Stimulated activated CD4-positive, alpha-beta T cell treated with anti-CD3 and anti-CD28 coated beads, Interleukin-1b, Interleukin-23, amount 100 ng/mL, for 48 hours (primary cell): ENCODE measurements at places on chromosomes 7 and 10.

DNA sequence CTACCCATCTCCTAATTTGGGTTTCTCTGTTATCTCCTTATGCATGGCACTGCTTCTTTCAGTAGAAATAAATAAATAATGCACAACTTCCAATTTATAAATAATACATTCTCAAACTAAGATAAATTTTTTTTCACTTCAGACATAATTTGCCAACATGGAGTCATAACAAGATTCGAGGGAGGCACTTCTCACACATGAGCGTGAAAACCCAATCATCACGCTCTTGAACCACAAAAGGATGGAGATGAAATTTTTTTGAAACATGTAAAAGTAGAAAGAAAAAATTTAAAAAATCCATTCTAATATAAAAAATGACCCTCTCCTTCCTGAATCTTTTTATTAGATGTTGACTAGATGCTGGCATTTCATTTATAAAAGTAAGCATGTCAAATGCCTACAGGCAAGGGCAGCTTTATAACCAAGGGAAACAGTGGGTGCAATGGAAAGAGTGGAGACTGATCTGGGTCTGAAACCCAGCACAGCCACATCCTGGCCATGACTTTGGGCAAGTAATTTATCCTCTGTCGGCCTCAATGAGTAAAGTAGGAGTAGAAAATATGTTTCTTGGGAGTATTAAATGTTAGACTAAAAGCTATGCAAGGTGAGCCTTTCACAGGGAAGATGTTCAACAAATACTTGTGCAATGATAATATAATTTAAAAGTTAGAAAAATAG is 185.0 kb downstream of the STK31 start:
- DNase-seq = no peak

GRCh38 chr7:38973760-38974159 is 3.9 kb upstream of the POU6F2 start:
- no peak for DNase-seq

DNA sequence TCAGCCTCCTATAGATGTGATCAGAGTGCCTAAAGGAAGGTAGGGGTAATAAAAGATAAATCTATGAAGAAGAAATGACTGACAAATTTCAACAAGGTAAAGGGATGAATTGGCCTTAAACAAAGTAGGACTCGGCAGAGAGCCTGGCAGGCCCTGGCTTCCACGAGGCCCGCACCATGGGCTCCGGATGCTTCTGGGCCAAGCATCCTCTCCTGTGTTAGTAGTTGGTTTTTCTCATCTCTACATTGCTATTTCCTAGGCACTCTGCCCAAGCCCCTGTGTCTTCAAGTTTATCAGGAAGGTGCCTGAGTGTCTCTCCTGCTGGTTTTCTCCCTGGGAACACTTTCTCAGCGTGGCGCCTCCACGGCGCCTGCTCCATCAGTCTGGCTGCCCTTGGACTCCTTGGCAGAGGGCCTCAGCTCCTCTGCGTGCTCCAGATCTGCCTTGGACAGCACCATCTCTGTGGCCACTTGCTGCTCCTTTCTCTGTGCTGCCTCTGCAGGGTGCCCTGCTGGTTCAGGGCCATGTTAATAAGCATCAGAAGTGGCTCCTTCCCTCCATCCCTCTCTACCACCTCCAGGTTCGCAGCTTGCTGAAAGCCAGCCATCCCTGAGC is 413.3 kb upstream of the DPP6 start:
- no peak for DNase-seq

DNA sequence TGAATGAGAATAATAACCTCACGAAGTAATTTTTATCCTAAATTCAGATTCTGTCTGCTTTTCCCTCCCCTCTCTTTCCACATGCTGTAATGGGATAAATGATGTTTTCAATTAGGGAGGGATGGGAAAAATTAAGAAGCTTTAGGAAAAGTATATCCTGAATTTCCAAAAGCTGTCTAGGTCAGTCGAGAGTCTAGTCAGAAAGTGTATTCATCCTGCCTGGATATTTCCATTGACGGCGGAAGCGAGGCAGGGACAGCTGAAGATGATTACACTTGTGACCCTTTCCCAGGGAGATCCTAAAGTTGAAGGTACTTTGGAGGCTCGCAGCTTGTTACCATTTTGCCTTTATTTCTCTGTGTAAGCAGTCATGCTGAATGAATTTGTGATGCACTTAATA is 204.1 kb downstream of the ZNF365 start:
- DNase-seq = no peak

GRCh38 chr10:117454502-117454901 is 79.3 kb upstream of the PDZD8 start:
- no peak for DNase-seq

- no peak for DNase-seq
Observed at GRCh38 chr7:41889040-41889439, 186.2 kb upstream of the INHBA start.

DNA sequence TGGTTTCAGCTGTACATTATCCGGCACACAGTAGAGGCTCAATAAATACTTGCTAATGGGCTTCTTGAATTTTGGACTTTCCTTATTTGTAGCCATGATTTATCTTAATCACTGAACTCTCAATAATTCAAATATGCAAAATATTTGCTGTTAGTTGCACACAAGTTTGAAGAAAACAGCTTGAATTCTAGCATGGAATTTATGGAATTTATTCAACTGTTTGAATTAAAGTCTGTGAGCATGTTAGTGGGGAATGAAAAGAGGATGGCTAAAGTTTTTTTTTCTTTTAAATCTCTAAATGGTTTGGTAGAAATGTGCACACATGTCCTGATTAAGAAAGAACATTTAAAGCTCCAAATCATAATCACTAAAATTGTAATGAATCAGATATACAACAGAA is 42.5 kb downstream of the SIRT1 start:
- no peak for DNase-seq

DNA sequence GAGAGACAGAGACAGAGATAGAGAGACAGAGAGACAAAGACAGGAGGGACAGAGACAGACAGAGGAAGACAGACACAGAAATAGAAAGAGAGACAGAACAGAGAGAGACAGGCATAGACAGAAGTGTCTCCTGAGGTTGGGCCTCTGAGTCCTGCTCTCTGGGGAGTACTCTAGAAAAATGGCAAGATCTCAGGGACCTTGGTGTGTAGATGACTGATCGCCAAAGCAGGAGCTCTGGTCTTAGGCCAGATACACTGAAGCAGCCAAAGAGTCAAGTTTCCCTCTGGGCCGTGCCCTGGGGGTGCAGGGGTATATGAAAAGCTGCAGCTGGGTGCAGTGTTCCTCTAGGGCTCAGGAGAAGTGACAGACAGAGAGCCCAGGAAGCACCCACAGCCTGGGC is 176.6 kb upstream of the TNS3 start:
- DNase-seq = no peak

GRCh38 chr10:44517635-44518034 is 132.7 kb upstream of the CXCL12 start:
- DNase-seq = peak; percentile 2

DNA sequence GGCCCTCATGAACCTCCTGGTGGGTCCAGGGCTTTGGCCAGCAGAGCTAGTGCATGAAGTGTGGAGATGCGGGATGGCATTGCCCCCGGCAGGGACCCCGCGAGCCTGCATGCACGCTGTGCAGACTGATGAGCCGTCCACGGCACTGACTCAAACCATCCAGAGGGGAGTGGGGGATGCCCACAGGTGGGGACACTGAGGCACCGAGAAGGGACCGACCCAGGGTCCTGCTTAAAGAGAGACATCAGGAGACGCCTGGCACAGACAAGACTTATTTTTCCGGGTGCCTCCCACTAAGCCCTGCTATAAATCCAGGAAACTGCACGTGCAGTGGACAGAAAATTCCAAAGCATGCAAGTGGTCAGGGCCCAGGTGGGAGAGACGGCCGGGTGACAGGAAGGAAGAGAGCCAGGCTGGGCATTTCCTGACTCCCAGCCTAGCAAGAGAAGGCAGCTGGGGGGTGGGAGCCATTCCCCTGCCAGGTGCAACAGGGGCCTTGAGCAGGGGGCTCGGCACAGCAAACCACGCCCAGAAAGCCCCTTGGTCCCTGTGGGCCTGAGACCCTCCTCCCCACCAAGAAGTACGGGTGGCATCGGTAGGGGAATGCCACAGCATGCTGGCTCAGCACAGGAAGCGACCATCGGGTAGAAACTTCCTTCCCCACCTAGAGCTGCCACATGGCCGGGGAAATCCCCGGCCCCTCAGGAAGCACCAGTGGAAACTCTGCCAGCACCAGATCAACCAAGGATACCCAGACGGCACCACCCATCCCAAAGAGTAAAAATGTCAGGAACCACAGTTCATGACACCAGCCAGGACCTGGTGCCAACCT is 91.5 kb downstream of the FOXL3 start:
- no peak for DNase-seq

- DNase-seq = no peak
Observed at GRCh38 chr10:49418328-49418727, 22.4 kb upstream of the DRGX start.

DNA sequence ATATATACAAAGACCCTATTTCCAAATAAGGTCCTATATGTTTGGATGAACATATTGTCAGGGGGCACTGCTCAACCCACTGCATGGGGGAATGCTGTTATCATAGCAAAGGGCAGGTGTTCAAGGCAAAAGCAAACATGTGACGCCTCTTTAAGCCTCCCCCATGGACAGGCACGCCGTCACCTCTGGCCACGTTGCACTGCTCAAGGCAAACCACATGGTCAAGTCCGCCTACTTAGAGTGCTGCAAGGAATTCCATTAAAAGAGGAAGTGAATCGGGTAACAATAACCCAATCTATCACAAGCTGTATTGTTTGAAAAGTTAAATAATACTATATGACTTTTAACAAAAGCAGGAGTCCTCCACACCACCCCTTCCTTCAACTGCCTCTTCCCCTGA is 8.8 kb upstream of the CALD1 start:
- DNase-seq = no peak

- DNase-seq = no peak
Observed at GRCh38 chr10:109374215-109374614, 549.1 kb downstream of the XPNPEP1 start.

DNA sequence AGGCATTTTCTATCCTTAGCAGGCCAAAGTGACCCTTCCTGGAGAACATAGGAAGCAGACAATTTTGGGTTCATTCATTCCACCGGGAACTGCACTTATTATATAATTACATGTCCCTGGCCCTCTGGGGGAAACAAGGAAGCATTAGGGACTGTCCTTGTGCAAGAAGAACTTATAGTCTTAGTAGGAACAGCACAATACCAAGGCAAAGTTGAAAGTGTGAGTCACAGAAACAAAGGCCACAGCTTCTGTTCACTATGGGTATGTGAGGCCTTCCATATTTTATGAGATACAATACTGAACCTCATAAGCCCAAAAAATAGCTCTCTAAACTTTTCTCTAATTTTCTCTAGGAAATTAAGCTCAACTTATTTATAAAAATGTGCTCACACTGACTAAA is 18.4 kb upstream of the AKR1B10 start:
- DNase-seq = no peak

GRCh38 chr7:133770863-133771492 is 356.2 kb upstream of the LRGUK start:
- no peak for DNase-seq

DNA sequence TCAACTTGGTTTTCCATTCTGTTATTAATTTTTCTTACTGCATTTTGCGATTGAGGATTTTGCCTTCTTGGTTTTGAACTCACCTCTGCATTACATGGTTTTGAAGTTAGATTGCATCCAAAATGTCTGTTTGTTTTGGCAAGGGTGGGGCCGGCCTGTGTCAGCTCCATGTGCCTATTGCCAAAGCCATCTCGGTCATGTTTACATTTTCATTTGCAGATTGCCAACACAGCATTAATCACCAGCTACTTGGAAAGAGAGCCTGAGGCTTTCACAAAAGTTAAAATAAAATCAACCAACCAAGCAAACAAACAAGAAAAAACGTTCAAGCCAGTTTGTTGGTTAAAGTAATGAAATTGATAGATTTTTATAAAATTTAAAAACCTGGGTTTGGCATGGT is 695.8 kb downstream of the TYW1 start:
- no peak for DNase-seq

- DNase-seq = no peak
Observed at GRCh38 chr7:137539111-137539715, 195.7 kb upstream of the PTN start.

DNA sequence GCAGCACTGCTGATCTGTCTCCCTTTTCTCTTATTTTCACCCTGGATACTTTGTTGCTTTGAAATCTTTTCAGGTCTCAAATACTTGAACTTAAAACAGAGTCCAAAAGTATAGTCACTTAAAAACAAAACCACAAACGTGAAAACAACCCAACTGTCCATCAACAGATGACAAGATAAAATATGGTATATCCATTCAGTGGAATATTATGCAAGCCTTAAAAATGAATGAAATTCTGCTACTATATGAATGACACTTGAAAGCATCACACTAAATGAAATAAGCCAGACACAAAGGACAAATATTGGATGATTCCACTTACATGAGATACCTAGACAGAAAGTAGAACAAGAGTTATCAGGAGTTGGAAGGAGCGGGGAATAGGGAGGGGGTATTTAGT is 44.7 kb upstream of the EFCAB10 start:
- DNase-seq = no peak

GRCh38 chr7:104956753-104957450 is 57.1 kb upstream of the KMT2E start:
- DNase-seq = peak; percentile 42

GRCh38 chr7:45593877-45594276 is 19.7 kb downstream of the ADCY1 start:
- DNase-seq = no peak

- no peak for DNase-seq
Observed at GRCh38 chr7:28703037-28703765, 254.9 kb downstream of the TRIL start.

- DNase-seq = no peak
Observed at GRCh38 chr7:121204537-121204936, 124.3 kb upstream of the WNT16 start.

DNA sequence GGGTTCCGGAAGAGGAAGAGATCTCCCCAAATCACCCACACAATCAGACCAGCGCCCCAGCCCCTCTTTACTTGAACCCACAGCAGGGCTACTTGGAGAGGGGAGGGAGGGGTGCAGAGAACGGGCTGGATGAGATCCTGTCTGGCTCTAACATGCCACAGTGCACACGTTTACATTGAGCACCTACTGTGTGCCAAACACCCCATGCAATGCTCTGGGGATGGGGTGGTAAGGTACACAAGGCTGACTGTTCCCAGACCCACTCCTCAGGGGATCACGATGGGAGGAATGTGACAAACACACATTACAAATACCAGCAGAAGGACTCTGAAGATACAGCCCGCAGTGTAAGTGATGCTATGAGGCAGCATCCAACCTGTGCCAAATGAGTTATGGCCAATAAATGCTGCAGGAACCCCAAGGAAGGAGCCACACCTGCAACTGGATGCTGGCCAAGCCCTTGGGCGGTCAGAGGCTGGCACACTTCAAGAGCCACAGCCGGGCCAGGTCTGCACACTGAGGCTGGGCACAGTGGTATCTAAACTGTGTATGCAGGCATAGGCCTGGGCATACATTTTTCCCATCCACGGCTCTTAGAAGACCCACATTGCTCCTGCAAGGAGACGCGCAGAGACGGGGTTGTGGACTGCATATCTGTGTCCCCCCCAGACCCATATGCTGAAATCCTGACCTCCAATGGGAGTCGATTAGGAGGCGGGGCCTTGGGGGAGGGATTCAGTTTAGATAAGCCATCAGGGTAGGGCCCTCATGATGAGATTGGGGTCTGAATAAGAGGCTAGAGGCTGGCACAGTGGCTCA is 6.4 kb downstream of the SPOCK2 start:
- DNase-seq = no peak
